ENCODE measurements at places on chromosomes 11 and 22. TPM values are rescaled to one million over a fixed set of nuclear protein-coding genes. Genes with fewer than 3 reads are reported as not detected.
A peak's percentile ranks its signal among the peaks of the same experiment; 100 is the strongest.

- ATAC-seq, result no peak
These were observed 129.8 kb upstream of the KIRREL3 start for GRCh38 chr11:127130321-127130720.

DNA sequence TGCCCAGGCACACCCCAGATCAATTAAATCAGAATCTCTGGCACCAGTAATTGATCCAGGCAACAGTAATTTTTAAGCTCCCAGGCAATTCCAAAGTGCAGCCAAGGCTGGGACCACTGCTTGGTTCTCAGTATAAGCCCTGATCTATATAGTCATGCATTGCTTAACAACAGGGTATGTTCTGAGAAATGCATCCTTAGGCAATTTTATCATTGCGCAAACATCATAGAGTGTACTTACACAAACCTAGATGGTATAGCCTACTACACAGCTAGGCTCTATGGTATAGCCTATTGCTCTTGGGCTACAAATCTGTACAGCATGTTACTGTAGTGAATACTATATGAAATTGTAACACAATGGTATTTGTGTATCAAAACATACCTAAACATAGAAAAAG, 651 bp upstream of the C11orf42 start:
- ATAC-seq, result no peak

DNA sequence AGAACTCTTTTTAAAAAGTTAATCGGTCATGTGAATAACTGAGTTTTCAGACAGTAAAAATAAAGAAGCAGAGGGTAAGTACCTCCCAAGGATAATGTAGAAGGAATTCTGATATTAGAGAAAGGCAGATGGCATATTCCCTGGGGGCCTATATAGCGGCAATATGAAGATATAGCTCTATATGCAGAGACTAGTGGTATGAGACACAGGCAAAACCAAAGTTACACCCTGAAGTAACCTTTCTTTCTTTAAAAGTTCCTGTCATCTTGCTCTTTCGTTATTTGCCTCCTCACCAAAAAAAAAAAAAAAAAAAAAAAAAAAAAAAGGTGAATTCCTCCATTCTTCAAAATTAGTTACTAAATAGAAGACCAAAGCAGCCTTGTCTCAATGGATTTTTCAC, 76.2 kb upstream of the ARHGAP32 start:
- ATAC-seq, result no peak

- ATAC-seq, result no peak
These were observed 15.3 kb upstream of the TRIM29 start for GRCh38 chr11:120153221-120153620.

DNA sequence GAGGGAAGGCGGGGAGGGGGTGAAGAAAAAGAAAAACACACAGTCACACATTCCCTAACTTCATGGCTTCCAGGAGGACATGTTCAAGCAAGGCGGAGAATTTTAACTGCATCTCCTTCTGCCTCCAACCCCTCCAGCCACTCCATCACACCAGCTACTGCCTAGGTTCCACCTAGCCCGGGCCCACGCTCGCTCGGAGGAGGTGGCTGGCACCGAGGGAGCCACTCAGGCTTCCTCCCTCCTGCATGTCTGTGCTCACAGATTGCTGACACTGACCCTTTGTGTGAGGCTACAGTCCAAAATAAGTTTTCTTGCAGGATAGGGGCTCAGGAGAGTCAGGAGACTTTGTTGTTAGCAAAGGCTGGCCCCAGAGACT, 9.4 kb upstream of the OPCML start:
- ATAC-seq, result no peak

DNA sequence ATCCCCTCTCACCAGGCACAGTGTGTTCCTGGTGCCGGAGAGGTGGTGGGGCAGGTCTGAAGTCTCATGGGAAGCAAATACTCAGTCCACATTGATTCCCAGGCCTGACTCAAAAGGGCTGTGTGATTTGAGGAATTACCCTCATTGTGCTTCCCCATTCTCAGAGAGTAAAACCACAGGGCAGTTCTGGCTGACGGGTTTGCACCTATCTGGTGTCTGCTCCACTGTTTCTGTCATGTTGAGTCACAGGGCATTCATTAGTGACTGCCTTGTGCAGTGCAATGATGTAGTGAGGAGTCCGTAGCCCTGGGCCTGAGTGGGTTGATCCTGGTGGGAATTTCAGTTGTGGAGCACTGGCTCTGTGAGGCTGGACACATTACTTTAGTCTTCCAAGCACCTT, 85.2 kb upstream of the ARHGAP20 start:
- ATAC-seq, result no peak

GRCh38 chr11:47514825-47515647, 37.9 kb downstream of the CELF1 start:
- peak; percentile 42 for ATAC-seq

Gene IGF2
- 30.2 TPM for total RNA-seq

Gene GAL
- total RNA-seq, result 4.7 TPM

All from gastroesophageal sphincter (tissue), 4 donors.